Stimulated activated naive CD8-positive, alpha-beta T cell treated with anti-CD3 and anti-CD28 coated beads, Interleukin-15, amount 100 ng/mL, for 72 hours (primary cell): ENCODE measurements at places on chromosomes 3 and 15.

- peak; percentile 55 for DNase-seq
Observed at GRCh38 chr3:58009026-58009748, 965 bp downstream of the FLNB start.

DNA sequence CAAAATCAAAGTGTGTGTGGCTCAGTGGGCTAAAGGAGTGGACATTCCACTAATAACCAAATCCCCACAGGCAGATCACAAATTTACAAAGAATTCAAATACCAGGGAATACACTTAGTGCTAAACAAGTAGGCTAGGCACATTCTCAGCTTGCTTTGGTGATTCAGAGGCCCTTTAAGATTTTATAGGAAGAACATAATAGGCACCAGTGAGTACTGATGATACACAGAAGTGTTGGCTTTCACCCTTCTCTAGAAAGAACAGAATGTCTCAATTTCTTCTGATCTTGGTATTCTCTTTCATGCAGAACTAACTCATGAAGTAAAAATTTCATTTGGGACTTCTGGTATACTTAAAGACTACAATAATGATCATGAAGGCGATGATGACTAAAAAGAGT is 55.0 kb downstream of the POLR2M start:
- no peak for DNase-seq

DNA sequence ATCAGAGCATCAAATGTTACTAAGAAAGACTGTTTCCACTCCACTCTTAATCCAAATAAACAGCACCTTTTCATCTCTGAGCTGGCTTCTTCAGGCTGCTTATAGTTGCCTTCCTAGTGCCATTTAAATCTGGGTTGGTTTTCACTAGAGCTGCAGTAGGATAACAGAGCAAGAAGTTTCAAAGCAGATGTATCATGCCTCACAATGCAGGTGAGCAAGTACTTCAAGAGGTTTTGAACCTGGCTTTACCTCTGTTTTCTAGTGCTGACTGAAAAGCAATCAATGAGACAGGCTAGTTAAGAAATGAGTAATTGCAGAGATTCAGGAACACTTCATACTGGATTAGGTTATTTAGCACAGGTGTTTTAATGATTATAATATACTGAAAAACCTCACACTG is 147.7 kb upstream of the SATB1 start:
- no peak for DNase-seq

DNA sequence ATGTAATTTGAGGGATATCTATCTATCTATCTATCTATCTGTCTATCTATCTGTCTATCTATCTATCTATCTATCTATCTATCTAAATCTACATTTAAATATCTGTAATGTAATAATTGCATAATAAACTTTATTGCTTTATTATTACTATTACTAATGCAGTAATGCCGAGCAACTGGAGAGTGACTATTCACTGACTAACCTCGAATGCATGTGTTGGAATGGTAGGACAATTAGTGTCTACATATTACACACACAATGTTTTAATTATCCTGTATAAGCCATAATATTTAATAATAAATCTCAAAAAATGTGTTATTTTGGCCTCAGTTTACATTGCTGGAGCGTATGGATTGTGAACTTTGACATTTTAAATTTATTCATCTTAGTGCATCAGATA is 25.2 kb upstream of the CNTN3 start:
- DNase-seq = no peak
